ENCODE measurements at places on chromosomes 2 and 18.

- DNase-seq, result no peak
These were observed 94.8 kb downstream of the PLB1 start for GRCh38 chr2:28590496-28591301.

GRCh38 chr18:3153107-3153704, 66.6 kb downstream of the MYOM1 start:
- DNase-seq, result no peak

DNA sequence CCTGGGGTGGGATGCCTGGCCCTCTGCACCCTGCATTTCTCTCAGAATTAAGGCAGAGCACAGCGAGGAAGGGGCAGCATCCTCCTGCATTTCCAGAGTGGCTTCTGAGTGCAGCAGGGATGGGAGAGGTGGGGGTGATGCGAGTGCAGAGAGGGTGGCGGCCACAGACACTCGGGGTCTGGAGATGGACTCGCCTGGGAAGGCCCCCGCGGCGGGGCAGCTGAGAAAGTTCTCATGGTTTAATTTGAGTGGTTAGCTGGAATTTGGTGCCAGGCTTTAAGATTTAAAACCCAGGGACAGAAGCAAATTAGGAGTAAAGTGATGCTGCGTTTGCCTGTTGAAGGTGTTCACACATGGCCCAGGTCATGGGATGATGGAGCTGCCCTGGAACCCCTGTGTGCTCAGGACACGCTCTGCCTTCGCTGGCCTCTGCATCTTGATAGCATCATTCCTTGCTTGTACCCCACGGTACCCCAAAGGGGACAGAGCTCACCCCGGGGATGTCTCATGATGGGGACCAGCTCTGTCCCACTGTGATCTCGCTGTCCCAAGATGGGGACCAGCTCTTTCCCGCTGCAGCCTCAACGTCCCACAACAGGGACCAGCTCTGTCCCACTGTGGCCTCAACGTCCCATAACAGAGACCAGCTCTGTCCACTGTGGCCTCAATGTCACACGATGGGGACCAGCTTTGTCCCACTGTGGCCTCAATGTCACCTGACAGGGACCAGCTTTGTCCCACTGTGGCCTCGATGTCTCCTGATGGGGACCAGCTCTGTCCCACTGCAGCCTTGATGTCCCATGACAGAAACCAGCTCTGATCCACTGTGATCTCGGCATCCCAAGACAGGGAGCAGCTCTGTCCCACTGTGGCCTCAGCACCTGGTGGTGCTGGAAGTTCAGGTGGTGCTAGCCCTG, 27.5 kb downstream of the TMEM18 start:
- no peak for DNase-seq

- DNase-seq, result no peak
These were observed 678.7 kb downstream of the EPHA4 start for GRCh38 chr2:220893411-220893810.

DNA sequence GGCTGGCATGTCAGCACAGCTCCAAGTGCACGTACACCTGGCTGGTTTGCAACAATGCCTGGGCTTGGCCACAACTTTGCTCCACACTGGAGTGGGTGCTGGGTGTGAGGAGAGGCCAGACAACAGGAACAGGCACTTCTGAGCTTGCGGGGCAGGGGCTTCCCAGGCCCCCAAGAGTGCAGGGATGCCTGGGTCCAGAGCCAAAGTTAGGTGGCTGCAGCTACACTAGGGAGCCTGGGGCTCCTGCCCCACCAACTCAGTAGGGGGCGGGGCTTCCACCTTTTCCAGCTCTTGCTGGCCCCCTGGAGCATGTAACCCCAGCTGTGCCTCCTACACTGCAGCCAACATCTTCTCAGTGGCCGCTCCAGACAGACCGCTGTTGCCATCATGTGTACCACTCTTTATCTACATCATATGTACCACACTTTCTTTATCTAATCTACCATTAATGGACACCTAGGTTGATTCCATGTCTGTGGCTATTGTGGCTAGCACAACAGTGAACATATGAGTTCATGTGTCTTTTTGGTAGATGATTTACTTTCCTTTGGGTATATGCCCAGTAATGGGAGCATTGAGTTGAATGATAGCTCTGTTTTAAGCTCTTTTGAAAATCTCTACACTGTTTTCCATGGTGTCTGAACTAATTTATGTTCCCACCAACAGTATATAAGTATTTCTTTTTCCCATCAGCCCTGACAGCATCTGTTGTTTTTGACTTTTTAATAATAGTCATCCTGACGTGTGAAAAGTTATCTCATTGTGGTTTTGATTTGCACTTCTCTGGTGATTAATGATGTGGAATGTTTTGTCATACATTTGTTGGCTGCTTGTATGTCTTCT, 87.9 kb downstream of the ZNF804A start:
- peak; percentile 15 for DNase-seq

GRCh38 chr2:105903051-105903674, 158.5 kb downstream of the NCK2 start:
- DNase-seq, result no peak

DNA sequence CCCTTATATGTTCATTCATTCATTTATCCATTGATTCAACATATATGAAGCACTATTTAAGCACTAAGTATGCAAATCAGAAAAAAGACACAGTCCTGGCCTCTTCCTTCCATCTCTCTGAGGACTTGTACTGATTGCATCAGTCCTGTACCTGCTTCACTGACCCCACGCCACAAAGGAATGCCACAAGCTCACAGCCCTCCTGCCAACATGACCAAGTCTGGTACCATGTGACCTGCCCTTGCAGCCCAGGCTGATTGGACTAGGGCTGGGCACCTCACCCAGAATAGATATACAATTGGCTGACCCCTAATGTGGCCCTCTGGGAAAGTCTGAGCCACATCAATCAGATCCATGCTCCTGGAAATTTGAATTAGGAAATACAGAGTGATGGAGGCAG, 196.6 kb downstream of the AGPS start:
- no peak for DNase-seq

GRCh38 chr2:190088917-190089316, 26.4 kb upstream of the MSTN start:
- DNase-seq, result peak; percentile 44

DNA sequence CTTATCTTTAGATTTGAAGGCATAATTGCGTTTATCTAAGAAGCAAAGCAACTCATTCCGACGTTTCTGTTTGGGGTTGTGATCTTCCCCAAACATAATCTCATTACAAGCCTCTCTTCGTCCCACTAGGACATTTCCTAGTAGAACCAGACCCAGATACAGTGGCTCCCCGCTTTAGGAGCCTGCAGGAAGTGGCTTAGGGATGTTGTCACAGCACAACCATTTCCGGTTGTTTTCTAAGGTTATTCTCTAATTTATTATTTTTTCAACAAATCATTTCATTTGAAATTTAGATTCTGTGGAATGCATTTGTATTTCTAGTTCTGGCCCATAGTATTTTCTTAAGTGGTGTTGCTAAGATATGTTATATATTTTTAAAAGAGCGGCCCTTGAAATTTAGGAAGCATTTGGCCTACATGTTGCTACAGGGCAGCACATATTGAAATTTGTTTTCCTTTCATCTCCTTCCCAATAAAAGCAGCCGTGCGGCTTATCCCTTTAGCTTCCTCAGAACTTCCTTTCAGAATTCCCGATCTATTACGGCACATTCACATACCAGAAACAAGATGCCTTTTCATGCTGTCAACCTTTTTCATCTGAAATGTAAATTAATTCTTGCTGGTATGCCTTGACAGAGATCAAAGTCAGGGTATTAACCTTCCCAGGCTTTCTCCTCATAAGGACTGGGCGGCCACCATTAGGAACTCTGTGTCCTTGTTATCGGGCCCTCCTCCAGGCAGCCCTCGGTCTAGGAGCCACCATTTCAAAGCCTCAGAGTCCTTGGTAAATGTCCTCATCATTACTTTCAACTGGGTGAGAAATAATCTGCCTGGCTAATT, 210.9 kb upstream of the SP5 start:
- DNase-seq, result no peak

DNA sequence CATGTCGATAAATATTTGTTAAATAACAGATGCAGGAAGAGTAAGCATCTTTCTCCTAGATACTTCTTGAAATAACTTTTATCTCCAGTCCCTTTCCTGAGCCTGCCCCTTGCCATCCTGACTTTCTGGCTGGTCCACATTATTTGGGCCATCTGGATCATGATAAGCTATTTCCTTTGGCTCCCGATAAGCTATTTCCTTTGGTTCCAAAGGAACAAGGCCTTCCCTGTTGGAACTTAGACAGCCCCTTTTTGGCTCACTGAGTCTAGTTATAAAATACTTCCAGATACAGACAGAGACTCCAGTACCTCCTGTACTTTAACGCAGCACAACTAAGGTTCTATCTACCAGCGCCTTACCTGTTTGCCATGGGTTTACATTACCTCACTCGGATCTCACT, 205.3 kb upstream of the CCDC150 start:
- no peak for DNase-seq

GRCh38 chr2:186664385-186665043, 29.3 kb upstream of the FAM171B start:
- DNase-seq, result no peak

DNA sequence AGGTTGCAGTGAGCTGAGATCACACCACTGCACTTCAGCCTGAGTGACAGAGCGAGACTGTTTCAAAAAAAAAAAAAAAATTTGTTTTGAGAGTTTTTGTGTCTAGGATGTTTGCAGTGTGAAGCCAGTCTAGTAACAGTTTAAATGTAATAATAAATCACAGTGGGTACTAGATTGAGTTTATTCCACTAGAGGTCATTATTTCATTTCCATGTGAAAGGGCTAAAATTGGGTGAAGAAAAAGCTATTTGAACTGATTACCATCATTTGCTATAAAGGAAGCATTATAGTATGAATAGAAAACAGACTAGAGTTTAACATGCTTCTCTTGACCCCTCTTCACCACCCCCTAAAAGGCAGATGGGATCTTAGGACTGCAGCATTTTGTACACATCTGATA, 20.3 kb downstream of the SNRPD1 start:
- DNase-seq, result no peak

GRCh38 chr2:155815851-155816250, 516.7 kb downstream of the NR4A2 start:
- DNase-seq, result no peak

GRCh38 chr2:133425612-133426011, 142.7 kb downstream of the NCKAP5 start:
- DNase-seq, result no peak

DNA sequence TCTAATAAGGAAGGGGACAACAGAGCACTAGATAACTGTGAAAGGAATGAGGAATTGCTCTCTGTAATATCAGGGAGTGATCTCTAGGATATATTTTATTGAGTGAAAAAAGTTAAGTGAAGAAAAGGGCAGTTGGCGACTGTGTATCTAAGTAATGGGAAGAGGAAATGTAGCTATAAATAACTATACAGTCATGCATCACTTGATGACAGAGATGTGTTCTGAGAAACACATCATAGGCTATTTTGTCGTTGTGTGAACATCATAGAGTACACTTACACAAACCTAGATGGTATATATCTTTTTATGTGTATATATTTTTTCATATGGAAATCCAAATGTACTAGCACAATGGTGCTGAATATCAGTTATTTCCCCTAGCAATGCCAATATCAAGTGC, 329.3 kb downstream of the TXNL1 start:
- DNase-seq, result no peak

- no peak for DNase-seq
These were observed 107.1 kb downstream of the THADA start for GRCh38 chr2:43488737-43489136.

DNA sequence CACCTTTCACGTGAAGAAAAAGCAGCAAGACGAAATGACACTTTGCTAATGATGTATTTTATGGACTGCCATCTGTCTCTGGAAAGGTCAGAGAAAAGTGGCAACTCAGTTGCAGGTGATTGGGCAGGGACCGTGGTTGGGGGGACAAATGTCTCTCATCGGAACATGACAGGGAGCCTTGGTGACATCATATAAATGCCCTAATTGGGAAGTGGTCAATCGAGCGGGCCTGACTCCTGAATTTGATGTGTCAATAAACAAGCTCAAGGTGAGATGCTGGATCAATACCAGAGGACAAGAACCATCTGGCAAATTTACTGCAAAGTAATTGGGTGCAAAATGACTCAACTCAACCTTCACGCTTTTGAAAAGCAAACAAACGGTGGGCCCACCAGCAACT, 151.9 kb upstream of the SKOR2 start:
- DNase-seq, result no peak

DNA sequence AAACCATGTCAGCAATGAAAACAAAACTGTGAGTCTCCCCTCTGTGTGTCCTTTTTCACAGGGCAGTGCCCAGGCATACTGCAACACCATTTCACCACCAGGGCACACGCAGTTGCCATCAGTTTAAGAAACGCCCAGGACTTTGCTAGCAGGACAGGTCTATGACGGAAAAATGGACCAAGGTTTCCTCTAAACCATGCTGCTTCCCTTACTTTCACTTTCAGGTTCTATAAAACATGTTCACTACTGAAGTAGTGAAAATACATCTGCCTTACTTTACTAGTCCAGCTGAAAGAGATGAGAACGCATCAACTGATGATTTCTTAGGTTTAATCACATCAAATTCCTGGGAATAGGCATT, 110.5 kb downstream of the TCF4 start:
- no peak for DNase-seq

- DNase-seq, result no peak
These were observed 150.7 kb downstream of the MEIS1 start for GRCh38 chr2:66585587-66585986.

GRCh38 chr2:152456262-152456661, 121.3 kb downstream of the FMNL2 start:
- no peak for DNase-seq

- DNase-seq, result no peak
These were observed 79.8 kb upstream of the PID1 start for GRCh38 chr2:229350883-229351282.

DNA sequence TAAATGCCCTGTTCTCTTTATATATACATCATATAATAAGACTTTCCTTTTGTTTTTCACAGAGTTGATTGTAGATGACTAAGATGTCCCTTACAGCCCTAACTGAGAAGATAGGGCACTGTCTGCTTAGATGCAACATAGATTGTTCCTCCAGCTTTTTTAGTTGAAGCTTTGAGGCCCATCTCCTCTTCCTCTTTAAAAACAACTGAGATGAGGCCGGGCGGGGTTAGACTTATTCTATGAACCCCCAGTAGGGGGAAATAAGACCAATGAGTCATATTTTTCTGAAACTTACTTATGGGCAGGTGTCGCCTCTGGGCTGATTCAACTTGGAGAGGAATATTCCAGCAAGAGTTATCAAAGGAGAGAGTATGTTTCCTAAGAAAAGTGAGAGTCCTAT, 84.6 kb downstream of the FBXO15 start:
- no peak for DNase-seq

GRCh38 chr2:141923657-141924056, 207.2 kb downstream of the LRP1B start:
- peak; percentile 47 for DNase-seq

DNA sequence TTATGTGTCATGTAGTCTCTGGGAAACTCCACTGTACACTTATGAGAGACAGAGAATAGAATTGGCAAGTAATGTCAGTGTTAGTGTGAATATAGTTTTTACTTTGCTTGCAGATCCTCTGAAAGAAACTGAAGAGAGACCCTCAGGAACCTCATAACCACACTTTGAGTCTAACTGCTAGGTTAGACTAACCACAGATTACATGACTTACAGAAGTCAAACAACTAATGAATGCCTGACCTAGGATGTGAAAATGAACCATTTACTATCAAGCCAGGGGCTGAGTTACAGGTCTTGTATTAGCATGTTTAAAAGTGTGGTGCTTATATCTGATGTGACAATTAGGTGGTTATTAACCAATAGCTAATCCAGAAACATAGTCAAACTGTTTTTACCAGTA, 280.4 kb upstream of the LRATD1 start:
- DNase-seq, result no peak

- no peak for DNase-seq
These were observed 40.2 kb downstream of the PID1 start for GRCh38 chr2:229230911-229231310.
